ENCODE measurements at places on chromosomes 16 and 17. TPM values are rescaled to one million over a fixed set of nuclear protein-coding genes. Genes with fewer than 3 reads are reported as not detected.

GRCh38 chr16:1642148-1642547 is 30.0 kb downstream of the CRAMP1 start:
- no peak for DNase-seq

The CDRT15 gene
- total RNA-seq: not detected

The CHRNE gene
- 2.9 TPM for total RNA-seq

The PRR15L gene
- 1.1 TPM for total RNA-seq

GRCh38 chr16:1310832-1311200 is 1.4 kb downstream of the UBE2I start:
- DNase-seq: peak; percentile 46

DNA sequence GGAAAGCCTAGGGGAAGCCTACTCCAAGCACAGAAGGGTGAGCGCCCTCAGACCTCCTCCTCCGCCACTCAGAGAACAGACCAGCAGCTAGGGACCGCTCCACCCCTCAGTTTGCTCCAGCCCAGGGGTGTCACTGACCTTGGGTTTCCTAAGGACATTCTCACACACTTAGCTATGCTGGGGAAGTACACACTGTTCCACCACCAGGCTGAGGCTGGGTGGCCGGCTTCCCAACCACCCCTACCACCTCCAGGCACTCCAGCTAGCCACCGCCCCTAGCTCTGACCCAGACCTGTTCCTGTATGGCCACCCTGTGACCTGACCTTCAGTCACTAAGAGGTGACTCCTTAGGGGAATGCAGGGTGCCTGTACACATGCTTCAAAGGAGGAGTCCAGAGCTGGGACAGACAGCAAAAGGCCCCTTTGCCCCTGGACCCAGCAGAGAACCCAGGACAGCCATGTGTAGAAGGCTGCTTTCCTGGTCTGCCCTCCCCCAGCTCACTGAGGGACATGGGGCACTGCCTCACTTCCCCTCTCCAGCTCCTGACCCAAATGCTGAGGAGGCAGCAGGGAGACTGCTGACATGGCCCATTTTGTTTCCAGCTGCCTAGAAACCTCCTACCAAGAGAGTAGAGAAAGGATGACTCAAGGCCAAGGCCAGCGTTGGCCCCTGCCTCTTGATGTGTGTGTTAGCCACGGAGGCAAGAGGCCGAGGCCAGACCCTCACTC is 6.7 kb downstream of the HSPB9 start:
- DNase-seq: peak; percentile 62

The ITGA2B gene
- total RNA-seq: not detected

DNA sequence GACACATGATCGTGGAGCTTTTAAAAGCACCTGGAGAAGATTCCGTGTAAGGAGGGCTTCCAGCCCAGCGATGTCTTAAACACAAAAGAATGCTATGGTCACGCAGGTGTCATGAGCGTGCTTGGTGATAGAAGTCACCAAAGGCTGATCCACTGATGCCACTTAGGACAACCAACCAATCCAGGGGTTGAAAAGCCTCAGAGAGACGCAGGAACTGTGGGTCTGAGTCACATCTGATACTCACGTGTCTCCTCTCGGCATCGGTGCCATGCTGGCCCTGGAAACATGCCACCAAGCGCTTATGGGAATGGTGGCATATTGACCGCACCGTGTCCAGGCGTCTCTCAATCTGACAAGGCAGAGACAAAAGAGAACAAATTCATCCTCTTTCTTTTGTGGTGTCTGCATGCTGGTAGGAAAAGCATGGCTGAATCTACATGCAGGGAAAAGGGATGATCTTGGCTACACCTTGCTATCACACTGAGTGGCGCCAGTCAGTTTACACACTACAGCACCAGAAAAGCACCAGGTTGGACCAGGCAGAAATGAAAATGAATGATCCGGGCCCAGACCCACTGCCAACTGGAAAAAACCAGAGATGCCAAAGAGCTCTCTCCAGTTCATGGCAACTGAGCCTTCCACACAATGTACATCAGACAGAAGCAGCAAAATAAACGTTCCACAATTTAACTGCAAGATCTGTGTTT is 38.0 kb downstream of the ARHGAP17 start:
- peak; percentile 39 for DNase-seq

DNA sequence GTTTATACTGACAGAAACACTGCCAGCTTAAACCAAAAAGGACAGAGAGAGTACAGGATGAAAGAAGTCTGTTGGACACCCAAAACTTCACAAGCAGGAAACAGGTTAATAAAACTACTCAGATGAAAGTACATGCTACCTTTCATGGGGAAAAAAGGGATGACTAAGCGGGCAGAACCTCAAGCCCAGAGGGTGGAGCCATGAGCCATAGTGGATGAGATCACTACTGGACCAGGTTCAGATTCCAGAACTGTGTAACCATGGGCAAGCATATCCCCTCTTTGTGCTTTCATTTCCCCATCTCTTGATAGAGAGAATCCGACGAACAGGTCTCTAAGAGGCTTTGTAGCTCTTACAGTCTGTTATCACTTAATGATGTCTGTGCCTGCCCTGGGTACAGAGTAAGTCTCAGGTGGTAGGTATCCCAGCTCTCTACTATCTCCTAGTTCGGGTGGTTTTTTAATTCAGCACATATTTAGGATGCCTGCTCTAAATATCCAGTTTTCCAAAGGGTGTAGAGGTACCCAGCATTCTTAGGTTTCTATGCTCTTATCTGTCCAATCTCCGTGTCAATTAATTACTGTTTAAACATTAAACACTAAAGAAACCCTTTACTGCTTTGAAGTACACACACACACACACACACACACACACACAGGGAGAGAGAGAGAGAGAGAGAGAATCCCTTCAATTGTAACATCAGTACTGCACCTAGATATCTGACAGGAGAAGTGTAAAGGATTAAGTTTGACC is 206.7 kb downstream of the ZNF423 start:
- no peak for DNase-seq

DNA sequence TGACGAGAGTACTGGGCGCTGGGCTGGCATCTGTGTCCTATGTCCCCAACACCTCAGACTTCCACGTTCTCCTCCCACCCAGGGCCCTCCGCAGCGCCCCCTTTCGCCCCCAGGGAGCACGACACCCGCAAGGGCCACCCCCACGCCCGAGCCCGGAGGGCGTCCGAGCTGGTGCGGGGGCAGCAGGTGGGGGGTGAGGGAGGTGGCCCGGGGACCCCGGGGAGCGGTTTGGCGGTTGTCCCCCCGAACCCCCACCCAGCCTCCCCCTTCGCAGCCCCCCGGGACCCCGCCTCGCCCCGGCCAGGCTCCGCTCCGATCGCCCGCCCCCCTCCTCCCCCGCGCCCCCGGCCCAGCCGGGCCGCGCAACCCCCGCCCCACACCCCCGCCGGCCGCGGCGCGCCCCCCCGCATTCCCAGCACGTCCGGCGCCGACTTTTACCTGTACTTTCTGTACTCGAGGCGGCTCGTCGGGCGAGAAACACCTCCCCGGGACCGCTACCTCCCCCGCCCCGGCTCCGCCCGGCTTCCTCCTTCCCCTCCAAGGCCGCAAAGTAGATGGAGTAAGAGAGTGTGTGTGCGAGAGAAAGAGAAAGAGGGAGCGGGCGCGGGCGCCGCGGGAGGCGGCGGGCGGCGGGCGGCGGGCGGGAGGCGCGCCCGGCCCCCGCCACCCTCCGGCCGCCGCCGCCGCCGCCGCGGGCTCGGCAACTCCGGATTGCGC is 901 bp downstream of the CDYL2 start:
- peak; percentile 43 for DNase-seq

The HOXB6 gene
- total RNA-seq: 0.68 TPM

The EVI2A gene
- total RNA-seq: 1.5 TPM

The ARHGAP44 gene
- total RNA-seq: 1.1 TPM

GRCh38 chr16:68310437-68310773 is 341 bp downstream of the SLC7A6OS start:
- no peak for DNase-seq

The CDRT4 gene
- 0.43 TPM for total RNA-seq

DNA sequence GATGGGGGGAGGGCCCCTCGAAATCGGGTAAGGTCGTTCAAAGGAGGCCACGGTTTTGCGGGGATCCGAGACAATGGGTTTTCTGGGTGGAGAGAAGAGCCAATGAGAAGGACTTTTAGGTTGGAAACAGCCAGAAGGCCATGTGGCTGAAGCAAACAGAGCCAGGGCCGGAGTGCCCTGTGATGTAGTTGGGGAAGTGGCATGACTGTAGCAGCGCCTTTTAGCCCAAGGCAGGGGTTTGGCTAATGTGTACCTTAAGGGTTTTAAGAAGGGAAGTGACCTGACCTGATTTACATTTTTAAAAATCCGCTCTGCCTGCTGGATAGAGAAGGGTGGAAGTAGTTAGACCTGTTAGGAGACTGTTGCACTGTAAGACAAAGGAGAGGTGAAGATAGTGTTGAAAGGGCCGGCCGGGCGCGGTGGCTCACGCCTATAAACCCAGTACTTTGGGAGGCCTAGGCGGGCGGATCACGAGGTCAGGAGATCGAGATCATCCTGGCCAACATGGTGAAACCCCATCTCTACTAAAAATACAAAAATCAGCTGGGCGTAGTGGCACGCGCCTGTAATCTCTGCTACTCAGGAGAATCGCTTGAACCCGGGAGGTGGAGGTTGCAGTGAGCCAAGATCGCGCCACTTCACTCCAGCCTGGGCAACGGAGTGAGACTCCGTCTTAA is 1.0 kb downstream of the LYRM1 start:
- DNase-seq: peak; percentile 69

DNA sequence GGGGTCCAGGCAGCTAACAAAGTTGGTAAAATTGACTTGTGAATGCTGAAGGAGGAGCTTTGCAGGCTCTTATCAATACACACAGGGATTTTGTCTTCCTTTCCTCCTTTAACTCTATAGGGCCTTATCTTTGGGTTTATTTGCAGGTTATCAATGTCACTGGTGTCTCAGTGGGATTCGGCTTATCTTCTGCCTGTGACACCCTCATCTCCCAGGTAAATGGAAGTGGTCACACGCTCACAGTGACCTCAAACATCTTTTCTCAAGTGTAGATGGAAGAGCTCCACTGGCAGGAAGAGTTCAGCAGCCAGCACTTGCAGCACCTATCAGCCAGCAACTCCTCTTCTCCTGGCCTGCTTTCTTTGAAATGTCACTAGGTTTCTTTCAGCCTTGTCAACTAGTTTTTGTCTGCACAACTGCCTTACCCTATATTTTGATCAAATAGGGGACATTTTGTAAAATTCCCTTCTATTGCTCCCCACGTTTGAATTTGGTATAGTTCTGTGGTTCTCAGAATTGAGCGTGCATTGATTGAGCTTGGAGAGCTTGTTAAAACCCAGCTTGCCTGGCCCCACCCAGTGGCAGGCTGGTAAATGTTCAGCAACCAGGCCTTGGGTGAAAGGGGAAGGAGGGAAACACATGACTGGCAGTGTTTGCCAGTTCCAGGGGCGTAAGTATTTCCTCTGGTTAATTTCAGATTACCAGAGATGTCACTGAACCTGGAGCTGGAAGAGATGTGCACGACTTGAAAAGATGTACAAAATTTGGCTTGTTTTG is 12.8 kb downstream of the SLC47A1 start:
- peak; percentile 84 for DNase-seq

- DNase-seq: no peak
Measured at GRCh38 chr16:24920568-24920967, 74.8 kb downstream of the SLC5A11 start.

GRCh38 chr16:85524365-85524629 is 88.8 kb upstream of the GSE1 start:
- DNase-seq: no peak

The CRISPLD2 gene
- total RNA-seq: 12.8 TPM

DNA sequence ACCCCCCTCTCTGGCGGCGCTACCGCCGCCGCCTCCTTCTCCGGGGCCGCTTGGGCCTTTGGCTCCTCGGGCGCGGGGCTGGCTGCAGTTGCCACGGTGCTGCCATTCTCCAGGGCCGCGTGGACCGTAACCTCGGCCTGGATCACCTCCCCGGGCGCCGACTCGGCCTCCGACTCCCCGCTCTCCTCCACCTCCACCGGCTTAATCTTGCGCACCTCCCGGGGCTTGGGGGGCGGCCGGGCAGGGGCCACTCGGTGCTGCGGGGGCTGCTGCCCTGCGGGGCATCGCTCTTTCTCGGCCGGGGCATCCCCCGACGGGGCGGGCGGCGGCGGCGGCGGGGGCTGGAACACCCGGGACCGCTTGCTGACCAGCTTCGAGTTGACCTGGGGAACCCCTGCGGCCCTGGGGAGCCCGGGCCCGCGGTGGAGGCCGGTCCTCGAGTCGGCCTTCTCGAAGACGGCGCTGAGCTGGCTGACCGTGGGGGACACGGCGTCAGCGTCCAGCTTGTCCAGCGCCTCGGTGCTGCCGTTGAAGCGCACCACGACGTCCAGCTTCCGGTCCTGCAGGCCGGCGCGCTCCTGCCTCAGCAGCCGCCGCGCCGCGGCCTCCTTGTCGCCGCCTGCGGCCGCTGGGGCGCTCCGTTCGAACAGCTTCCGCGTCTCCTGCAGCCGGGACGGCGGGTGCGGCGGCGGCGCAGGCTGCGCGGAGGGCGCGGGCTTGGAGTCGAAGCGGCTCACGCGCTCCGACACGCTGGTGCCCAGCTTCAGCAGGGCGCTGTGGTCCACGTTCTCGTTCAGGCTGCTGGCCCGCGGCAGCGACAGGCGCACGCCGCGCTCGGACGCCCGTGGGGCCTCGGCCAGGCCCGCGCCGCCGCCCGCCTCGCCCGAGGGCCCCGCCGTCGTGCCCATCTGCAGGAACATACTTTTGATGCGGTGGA is 792 bp downstream of the PPP1R9B start:
- DNase-seq: peak; percentile 71

DNA sequence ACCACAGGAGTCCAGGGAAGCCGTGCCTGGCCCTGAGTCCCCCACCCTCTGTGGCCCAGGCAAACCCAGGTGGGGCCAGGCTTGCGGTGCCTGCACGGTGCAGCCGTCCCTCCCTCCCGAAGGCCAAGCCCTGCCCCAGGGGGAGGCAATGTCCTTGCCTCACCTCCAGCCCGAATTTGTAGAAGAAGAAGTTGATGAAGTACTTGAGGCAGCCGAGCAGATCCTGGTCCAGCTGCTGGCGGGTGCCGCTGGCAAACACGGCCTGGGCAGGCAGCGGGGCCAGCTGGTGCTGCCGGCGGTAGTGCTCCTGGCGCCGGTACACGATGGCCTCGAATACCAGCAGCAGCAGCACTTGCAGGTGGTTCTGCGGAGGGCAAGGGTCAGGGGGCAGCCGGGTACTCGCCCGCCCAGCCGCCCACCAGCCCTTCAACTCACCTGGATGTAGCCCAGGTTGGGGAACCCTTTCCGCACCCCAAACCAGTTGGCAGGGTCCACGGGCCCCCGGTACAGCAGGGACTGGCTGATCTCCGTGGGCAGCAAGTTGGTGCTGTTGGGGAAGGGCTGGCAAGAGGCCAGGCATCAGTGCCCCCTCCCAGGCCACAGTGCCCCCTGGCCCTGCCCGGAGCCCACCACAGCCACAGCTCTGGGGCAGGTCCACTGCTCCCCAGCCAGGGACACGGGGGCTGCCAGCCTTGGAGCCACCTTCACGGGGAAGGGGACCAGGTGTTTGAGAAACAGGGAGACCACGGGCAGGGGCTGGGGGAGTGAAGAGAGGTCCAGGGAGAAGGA is 26.1 kb downstream of the CTU2 start:
- DNase-seq: no peak

DNA sequence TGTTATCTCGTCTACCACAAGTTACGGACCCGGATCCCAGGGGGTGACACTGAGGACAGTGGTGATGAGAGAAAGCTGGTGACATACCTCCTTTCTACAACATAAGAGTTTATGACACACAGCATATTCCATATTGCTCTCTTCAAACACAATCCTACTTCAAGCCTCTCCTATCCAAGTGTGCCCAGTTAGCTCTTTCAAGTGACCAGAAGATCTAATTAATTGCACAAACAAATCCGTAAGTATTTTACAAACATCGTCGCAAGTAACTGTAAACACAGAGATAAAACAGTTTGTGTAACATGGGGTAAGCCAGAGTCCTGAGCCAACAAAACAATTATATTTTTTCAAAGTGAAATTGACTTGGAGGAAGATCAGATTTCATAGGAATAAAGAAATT is 235.0 kb downstream of the CHD9NB start:
- no peak for DNase-seq
